Right renal cortex interstitium (tissue), 3 donors: ENCODE measurements at places on chromosomes 7 and 10. TPM values are rescaled to one million over a fixed set of nuclear protein-coding genes. Genes with fewer than 3 reads are reported as not detected.

GRCh38 chr7:21352540-21353387, 75.1 kb upstream of the SP4 start:
- DNase-seq = no peak

- no peak for DNase-seq
These were observed 14.1 kb downstream of the CXCL12 start for GRCh38 chr10:44370731-44371248.

Gene UBN2
- polyA plus RNA-seq = 11.9 TPM

Gene AASS
- 44.7 TPM for polyA plus RNA-seq

Gene CTAGE8
- 5.5 TPM for polyA plus RNA-seq

DNA sequence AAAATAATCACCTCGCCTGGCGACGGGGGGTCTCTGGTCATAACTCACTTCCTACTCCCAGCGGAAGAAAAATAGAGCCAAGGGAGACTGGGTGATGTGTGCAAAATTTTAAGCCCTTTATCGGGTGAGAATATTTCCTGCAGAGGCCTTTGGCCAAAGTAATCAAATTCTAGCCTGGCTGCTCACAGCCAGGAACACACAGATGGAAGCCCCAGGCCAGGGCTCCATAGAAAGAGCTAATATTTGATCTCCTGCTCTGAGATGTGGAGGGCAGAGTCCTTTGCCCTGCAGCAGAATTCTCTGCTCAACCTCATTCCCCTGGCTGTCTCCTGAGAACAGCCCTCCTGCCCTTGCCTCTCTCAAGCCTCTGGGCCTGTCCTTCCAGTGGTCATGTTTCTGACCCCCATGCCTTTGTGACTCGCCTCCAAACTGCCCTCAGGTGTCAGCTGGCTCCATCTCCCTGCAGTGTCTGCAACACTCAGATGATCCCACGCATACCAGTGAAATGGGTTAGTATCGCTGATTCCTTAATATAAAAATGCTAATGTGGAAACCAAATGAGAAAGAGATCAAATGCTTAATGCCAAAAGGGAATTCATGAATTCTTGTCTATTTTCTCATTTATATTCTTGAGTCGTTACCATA, 34.5 kb downstream of the FRMD4A start:
- no peak for DNase-seq

GRCh38 chr10:72264536-72264935, 9.2 kb upstream of the DDIT4 start:
- no peak for DNase-seq

DNA sequence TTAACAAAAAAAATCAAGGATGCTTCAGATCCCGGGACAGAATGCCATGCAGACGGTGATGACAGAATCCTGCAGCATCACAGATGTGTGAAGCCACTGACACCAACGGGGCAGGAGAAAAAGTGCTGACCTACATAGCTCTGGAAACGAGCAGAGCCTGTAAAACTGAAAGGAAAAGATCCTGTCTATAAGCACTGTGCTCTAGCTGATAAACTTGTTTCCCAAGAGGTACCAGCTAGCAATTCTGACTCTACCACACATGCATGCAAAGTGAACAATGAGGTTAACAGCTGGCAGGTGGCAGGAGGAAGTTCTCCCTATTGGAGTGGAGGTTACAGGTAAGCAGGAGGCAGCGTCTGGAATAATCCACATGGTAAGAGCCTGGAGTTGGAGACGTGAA, 75.6 kb downstream of the PTPRN2 start:
- DNase-seq = no peak

Gene FAM25A
- polyA plus RNA-seq = not detected

DNA sequence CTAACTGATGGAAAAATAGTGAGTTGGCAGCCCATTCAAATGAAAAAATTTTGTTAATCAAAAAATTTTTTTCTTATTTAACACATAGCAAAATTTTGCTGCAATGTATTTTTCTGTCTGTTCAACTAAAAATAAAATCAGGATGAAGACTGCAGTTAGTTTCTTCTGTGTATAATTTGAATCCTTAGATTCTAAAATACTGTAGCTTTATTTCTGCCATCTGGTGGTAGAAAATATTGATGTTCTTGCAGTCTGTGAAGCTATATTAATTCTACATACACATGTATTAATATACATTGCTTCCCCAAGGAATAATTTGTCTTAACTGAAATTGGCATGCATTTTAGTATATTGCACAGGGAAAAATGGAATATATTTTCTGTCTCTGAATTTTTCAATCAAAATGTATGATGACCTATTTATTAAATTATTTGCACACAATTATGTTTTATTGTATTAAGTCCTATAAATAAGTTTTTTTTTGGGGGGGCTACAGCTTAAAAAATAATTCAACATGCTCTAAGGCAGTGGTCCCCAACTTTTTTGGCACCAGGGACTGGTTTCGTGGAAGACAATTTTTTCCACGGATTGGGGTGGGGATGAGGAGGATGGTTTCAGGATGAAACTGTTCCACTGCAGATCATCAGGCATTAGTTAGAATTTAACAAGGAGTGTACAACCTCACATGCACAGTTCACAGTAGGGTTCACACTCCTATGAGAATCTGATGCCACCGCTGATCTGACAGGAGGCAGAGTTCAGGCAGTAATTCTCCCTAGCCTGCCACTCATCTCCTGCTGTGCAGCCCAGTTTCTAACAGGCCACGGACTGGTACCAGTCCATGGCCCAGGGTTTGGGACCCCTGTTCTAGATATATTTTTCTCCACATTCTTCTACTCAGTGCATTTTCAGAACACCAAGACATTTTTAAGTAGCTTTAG, 119.4 kb downstream of the GNAT3 start:
- DNase-seq = no peak

DNA sequence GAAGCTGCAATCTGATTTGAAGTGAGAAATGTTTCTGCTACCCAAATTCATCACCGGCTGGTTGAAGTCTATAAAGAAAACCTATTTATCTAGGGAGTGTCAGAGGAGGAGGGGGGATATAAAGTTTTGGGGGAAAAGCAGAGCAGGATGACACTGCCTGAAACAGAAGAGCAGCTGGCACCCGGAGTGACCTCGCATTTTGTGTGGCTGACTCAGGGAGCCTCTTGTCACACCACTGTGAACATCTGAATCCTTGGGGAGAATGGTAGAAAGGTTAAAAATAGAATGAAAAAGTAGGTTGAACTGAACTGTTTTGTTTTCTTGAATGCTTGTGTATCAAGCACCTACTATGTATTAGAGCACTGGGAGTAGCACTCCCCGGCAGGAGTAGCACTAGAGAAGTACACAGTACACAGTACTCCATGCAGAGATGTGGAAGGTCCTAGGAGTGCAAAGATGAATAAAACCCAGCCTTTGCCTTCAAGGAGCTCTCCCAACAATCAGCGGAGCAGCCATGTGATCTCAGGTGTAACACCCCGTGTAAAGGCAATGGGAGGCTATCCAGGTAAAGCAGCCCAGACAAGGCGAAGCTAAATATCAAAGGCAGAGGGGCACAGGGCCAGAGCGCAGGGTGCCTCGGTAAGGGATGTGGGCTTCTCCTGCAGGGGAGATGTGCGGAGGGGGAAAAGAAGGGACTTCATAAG, 13.5 kb downstream of the CRTAC1 start:
- no peak for DNase-seq

- DNase-seq = no peak
These were observed 342.7 kb upstream of the KLF6 start for GRCh38 chr10:4127518-4128315.

DNA sequence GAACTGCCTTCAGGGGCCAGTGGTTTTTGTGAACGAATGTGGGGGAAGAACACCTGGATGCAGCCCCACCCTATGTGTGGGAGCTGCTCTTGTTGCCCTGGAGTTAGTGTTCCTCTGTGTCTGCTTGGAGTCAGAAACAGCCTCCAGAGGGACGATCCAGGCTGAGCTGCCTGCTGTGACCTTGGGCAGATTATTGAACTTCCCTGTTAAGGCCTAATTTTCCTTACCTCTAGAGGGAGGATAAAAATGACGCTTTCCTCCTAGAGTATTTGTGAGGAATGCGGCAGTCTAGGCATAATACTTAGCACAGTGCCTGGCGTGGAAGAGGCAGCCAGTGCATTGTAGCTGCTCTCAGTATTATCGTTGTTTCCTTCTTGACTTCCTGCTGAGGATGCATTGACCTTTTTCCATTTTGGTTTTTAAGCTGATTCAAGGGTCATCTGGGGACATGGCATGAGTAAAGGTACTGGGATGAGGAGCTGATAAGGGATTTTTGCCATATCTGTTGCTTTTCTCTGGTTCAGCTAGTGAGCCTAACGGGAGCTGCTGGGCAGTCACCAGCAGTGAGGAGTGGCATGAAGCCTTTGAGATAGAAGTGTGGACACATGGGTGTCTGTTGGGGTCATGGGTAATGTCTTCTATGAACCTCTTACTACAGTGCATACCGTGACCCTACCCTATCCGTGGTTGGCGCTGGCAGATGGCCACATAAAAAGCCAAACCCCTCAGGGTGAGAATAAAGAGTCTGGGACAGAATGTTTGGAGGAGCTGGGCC, 6.4 kb downstream of the ZFYVE27 start:
- DNase-seq = no peak

Gene SLC16A12
- 34.1 TPM for polyA plus RNA-seq

GRCh38 chr10:79045566-79046175, 23.1 kb upstream of the ZMIZ1 start:
- DNase-seq = no peak

DNA sequence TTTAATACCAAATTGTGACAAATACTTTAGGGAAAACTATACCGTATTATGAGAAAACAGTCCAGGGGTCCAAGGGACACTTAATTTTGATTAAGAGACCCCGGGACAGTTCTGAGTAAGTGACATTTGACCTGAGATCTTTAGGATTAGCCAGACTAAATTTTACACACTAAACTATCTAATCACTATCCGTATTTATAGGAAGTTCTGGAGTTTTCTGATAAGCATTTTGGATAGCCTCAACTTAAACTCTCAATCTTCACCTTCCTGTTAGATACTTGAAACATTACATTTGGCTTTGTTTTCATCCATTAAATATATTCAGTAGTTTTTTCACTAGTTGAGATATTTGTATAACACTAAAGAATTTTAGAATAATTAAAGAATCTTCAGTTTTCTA, 5.4 kb downstream of the PIK3CG start:
- DNase-seq = no peak

DNA sequence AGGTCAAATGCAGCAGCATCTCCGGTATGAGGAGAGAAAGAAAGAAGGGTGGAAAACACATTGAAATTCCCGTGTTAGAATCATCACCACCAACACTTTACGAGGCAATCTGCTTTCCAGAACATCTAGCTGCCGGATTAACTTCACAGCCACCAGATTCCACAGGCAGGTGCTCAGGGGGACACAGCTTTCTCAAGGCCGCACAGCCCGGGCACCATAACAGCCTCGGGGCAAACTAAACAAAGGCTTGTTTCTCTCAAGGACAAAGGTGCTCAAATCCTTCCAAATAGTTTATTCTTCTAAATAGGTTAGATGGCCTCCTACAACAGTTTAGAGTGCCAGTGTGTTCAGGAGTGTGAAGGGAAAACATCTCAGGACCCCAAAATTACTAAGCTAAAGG, 156.3 kb downstream of the DIP2C start:
- DNase-seq = no peak

GRCh38 chr7:138460176-138460648, at the start of gene TRIM24:
Gene TRIM24, plus strand, starts transcription at chr7:138460259. Its CDS starts 290 bp downstream, at chr7:138460549.
- DNase-seq = no peak

GRCh38 chr10:31648966-31649365, 279.7 kb downstream of the ARHGAP12 start:
- DNase-seq = no peak

DNA sequence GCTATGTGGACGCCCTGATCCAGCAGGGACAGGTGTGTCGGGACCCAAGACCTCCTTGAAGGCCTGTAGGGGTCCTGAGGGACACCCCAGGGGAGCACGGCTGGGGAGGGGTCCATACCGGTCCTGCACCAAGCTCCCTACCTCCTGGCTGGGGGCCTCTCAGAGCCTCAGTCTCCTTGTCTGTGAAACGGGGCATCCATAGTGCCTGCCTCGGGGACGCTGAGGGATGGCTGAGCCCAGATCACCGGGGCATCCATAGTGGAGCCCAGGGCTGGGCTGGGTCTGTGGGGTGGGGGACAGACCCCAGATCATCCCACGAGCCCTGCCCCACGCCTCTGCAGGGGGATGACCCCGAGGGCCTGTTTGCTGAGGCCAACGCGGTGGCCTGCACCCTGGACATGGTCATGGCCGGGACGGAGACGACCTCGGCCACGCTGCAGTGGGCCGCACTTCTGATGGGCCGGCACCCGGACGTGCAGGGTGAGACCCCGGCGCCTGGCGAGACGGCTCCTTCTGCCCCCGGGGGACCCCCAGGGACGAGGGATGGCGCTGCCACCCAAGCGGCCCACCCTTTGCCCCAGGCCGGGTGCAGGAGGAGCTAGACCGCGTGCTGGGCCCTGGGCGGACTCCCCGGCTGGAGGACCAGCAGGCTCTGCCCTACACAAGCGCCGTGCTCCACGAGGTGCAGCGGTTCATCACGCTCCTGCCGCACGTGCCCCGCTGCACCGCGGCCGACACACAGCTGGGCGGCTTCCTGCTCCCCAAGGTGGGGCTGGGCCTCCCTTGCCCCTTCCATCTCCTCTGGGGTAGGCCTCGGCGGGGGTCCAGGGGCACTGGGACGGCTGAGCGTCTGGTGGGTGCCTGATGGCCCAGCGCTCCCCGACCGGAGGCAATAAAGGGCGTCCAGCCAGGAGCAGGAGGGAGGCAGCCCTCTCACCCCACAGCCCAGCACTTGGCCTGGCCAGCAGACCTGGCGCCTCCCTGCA, 4.1 kb downstream of the CYP2W1 start:
- no peak for DNase-seq

Gene NODAL
- 0.38 TPM for polyA plus RNA-seq

Gene LAMB4
- polyA plus RNA-seq = 7.0 TPM

- no peak for DNase-seq
These were observed 337.8 kb downstream of the NRG3 start for GRCh38 chr10:82212753-82213152.

GRCh38 chr7:120302190-120302589, 29.2 kb downstream of the KCND2 start:
- no peak for DNase-seq

- DNase-seq = no peak
These were observed 350.9 kb downstream of the TNS3 start for GRCh38 chr7:47231032-47231431.

- no peak for DNase-seq
These were observed 122.6 kb downstream of the DKK1 start for GRCh38 chr10:52436664-52437063.

DNA sequence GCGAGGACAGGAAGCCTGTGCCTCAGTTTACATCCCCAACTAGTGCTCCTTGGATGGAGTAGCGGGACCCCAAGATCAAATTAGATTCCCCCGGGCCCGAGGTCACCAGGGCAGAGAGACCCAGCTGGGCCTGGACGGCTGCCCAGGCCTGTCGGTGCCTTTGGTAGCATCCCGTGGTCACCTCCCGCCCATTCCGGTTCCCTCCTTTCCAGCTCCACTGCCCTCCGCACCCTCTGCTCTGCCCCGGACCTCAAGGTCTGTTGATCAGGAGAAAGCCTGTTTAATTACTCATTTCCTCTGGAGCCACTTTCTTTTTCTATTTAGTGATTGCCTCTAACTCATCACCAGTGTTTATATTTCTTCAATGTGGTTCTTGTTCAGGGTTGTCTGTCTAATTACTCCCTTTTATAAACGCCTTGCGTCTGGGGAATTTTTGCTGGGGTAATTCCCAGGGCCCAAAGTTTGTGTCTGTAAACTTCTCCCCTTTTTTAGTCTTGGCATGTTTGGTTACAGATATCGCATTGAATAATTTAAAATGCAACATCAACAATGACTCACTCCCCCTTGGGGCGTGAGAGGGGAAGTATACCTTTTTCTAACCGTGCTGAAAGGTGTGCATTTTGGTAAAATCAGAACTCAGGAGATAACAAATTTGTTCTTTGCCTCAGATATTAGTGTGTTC, 1.9 kb downstream of the FOXK1 start:
- no peak for DNase-seq
